Hypothalamus (tissue), 51 donors: ENCODE measurements at places on chromosomes 2 and 18.

DNA sequence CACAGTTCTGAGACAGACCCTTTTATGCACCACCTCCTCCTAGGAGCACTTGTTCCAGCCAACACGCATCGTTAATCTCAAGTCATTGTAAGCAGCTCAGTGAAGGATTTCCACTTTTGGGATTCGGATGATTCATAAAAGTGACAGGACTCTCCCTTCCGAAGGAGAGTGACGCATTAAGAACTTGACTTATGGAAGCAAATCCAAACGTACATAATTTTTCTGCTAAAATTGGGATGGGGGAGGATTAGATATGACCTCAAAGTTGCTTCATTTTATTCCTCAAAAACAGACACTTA, 165.7 kb downstream of the TWIST2 start:
- no peak for DNase-seq

GRCh38 chr18:67670024-67670543, 153.6 kb upstream of the DSEL start:
- no peak for DNase-seq

- DNase-seq = no peak
These were observed 101.3 kb downstream of the INHBB start for GRCh38 chr2:120447127-120447785.

- DNase-seq = no peak
These were observed 142.9 kb downstream of the MBP start for GRCh38 chr18:76989647-76990190.

DNA sequence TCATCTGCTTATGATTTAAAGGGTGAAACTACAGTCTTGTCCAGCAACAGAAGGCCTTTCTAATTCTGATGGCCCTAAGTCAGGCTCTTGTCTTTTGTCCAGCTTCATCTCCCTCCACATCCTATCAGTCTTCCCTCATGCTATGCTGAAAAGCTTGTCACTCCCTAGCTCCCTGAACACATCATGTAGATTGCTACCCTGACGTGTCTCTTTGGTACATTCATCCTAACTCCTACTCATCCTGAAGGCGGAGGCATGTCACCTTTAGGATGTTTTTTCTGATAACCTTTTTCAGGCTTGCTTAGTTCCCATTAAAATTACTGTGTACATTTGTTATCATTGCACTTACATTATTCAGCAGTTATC, 78.4 kb upstream of the ARL5A start:
- DNase-seq = no peak

GRCh38 chr2:231542136-231542535, 11.9 kb upstream of the NMUR1 start:
- no peak for DNase-seq

DNA sequence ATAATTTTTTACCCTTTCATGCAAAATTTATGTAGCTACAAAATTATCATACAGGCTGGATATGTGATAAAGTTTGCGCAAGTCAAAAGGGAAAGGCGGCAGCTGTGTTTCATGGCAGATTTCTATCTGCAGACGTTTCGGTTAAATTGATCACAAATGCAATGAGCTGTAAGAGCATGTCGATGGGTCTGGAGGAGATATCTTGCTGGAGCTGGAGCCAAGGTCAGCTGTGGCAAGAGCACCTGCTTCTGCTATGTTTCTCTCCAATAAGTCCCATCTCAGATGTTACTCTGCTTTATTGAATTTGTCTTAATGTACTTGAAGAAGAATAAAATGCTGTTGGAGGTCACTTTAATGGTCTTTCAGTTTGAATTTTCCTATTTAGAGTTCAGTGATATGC, 749.7 kb downstream of the CNTNAP5 start:
- DNase-seq = no peak
